ENCODE measurements at places on chromosomes 11 and 22.

DNA sequence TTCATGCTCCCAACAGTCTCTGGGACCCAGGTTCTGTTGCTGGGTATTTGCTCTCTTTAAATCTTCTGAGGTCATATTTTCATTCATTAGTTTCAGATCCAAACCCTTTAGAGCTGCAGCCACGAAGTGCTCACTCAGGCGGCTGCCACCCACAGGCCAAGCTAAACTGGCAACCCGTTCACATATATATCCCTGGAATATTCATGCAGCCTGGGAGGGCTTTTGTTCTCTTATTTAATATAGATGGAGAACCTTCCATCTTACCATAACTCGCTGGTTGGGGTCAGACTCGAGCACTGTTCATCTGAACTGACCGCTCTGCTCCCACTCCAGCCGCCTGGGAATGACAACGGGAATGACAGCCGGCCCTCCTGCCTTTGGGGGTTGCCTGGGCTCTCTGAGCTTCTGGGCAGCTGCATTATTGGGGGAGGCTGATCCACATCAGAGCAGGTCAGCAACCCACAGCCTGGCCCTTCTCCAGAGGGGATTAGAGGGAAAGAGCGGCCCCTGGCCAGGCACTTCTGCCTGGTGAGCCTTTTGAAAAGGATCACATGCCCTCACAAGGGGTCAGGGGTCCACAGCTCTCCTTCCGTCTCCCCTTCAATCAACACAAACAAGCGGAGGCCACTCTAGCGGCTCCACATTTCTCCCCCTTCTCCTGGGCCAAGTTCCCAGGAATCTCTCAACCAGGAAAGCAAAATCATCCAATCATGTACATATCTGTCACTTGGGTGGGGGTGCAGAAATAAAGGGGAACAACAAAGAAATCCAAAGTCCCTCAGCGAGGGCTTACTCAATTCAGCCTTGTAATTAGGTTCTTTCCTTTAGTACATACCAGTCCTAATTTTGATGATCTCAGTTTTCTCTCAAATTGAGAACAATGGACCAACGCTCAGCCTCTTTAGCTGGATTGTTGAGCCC lies 11.8 kb downstream of the TMEM184B start:
- DNase-seq: no peak

DNA sequence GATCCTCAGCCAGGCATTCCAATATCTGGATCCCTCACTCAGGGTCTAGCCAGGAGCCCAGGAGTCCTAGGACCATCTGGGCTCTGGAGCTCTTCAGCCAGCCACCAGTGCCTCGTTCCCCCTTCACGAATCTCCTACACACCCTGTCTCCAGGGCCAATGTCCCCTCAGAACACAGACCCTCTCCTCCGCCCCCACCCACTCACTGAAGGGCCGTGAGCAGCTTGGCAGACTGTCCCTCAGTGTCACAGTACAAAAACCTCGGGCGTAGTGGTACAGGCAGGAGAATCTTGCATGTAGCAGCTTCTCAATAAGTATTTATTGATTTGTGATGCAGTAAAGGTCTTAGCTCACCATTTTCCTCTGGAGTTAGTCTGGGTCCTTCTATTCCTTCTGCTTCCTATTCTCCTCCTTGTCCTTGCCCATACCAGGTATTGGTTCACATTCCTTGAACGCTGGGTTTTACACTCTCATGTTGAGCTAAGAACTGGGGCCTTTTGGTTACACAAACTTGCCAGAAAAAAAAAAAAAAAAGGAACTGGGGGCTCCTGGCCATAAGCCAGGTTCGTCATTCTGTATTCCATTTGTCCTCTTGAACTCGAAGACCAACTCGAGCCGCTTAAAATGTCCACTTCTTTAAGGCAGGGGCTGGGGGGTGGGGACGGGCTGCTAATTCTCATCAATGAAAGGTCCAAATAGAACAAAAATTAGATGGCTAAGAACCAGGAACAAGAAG lies 2.3 kb downstream of the CXCR5 start:
- DNase-seq: no peak

DNA sequence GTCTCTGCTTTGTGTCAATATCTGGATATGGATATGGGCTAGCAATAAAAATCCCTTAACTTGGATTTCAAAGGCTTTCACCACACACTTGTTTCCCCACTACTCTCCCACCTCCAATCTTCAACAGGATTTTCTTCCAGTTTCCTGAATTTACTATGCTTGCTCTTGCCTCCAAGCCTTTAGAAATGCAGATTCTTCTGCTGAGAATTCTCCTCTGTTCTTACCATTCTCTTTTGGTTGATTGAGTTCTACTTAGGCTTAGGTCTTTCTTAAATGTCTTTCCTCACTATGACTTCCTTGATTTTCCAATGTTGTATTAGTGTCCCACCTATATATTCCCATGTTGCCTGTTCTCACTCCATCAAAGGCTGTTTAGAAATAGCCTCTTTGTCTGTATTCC lies 1502.4 kb upstream of the TENM4 start:
- DNase-seq: no peak

GRCh38 chr22:31501738-31502137 lies 5.4 kb downstream of the SFI1 start:
- DNase-seq: no peak

DNA sequence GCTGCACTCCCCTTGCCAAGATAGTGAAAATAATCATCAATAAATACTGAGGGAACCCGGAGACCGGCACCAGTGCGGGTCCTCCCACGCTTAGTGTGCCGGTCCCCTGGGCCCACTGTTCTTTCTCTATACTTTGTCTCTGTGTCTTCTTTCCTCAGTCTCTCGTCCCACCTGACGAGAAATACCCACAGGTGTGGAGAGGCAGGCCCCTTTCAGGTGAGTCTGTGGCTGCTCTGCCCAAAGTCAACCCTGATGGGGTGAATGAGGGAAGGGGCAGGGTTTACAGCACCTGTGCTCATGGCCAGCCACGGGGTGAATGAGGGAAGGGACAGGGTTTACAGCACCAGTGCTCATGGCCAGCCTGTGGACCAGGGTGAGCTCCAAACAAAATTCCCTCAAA lies 4.7 kb downstream of the BET1L start:
- no peak for DNase-seq

- no peak for DNase-seq
Observed at GRCh38 chr11:67400942-67401494, 640 bp downstream of the PPP1CA start.

DNA sequence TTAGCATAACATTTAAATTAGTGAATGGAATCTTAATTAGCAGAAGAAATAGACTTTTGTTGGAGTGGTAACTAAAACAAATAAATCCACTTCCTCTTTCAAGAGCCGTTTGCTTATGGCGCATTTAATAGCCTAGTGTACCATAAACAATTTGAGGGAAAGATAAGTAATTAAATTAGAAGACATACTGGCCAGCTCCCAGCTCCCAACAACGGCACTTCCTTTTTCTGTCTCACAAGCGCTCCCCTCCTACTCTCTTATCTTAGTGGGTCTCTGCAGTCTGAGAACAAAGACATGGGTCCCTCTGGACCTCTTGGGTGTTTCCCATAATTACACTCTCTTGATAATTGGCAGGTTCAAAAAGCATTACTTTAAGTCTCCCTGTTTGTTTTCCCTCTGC lies 146.0 kb downstream of the OPCML start:
- no peak for DNase-seq

- DNase-seq: no peak
Observed at GRCh38 chr11:82823647-82824619, 76.3 kb downstream of the PRCP start.

DNA sequence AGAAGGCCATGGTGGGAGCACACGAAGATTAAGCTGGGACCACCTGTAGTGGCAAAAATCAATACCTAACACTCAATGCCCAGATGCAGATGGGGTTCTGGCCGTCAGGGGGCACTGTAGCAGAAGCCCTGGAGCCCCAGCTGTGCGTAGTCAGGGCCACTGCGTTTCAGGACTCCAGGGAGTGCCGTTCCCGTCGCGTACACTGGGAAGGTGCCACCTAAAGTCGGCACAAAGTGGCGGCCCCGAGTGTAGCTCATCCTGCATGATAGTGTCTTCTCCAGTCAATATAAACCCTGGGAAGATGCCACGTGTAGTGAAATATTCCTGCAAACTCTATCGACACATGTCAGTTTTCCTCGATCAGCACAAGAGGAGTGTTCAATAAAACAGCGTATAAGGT lies 123.8 kb upstream of the NTM start:
- no peak for DNase-seq

Measured in NCI-H187 (cell line).